ENCODE measurements at places on chromosomes 1 and 21.

DNA sequence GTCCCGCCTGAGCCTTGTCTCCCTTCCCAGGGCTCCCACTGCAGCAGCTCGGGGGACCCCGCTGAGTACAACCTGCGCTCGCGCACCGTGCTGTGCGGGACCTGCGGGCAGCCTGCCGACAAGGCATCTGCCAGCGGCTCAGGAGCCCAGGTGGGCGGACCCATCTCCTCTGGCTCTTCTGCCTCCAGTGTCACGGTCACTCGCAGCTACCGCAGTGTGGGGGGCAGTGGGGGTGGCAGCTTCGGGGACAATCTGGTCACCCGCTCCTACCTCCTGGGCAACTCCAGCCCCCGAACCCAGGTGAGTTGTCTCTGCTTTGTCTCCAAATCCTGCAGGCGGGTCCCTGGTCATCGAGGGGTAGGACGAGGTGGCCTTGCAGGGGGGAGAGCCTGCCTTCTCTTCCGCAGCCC is 14.9 kb upstream of the SEMA4A start:
- DNase-seq = no peak

- no peak for DNase-seq
These were observed 39.6 kb upstream of the PIGC start for GRCh38 chr1:172483448-172483847.

DNA sequence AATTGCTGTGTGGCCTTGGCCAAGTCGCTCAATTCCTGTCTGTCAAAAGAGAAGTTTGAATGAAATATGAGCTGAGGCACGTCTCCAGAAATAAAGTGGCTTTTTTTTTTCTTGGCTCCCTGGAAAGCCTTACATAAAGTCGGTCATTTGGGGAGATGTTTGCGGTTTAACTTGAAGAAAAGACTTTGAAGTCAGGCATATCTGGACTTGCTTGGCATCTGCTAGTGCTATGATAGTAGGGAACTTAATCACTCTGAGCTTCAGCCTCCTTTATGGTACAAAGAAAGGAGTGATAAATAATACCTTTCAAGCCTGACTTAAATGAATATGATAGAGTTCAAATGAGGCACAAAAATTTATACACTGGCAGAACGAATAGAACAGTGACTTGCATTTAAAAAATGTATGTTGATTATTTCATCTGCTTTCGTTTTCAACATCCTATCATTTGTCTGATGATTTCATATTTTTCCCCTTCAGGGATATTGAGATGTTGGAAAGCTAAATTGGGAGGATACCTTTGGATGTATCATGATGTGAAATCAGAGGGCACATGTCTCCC is 60.2 kb downstream of the FASLG start:
- peak; percentile 30 for DNase-seq

- no peak for DNase-seq
These were observed 67.9 kb upstream of the EFHD2 start for GRCh38 chr1:15341634-15342407.

DNA sequence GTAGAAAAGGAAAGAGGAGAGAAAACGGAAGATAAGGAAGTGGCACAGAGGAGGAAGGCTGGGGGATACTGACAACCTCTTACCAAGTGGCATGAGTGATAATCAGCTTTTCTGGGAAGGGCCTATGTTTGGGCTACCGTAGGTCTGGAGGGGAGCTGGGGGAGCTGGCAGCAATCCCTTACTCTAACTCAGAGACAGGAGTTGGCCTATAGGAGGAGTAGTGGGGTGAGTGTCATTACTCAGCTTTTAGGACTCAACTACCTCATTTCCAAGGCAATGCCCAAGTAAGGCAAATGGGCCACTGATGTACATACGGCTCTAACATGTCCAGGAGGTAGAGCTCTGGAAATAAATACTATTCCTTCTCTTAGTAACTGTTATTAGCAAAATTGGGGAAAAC is 48.7 kb upstream of the DMRTA2 start:
- no peak for DNase-seq

DNA sequence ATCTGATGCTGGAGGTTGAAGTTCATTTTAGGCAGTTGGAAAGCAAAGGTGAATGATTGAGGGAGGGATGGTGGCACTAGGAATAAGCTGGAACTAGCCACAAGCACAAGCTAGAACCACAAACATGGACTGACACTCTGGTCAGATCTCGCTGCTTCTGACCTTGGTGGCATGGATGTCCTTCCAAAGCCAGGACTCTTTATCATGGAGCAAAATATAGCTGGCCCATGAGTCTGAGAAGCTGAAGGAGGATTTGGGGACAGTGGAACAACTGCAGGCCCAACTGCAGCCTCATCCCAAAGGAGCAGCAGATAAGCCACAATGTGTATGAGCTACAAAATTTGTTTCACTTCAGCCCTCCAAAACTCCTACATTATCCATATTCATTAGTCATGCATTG is 35.5 kb downstream of the SRSF11 start:
- no peak for DNase-seq

- no peak for DNase-seq
These were observed 205.0 kb downstream of the KCTD3 start for GRCh38 chr1:215772151-215772550.

DNA sequence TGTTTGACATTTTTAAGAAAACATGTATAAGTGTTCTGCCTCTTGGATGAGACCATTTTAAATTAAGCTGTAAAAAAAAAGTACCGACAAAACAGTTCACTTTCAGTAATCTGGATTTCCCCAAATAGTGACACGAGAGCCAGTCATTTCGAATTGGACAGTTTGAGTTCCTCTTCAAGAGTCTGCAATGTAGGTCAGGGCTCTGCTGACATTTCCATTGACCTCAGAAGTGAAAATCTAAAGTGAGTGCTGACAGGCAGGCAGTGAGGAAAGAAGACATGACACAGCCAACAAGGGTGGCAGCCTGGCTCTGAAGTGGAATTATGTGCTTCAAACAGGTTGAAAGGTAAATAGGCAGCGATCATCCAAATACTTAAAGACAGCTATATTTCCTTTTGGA is at the start of gene IL23R:
IL23R (plus strand) TSS at position 259 of the 400 bp plus-strand sequence. CDS start 1,667 bp downstream, outside the sequence.
- DNase-seq = no peak

DNA sequence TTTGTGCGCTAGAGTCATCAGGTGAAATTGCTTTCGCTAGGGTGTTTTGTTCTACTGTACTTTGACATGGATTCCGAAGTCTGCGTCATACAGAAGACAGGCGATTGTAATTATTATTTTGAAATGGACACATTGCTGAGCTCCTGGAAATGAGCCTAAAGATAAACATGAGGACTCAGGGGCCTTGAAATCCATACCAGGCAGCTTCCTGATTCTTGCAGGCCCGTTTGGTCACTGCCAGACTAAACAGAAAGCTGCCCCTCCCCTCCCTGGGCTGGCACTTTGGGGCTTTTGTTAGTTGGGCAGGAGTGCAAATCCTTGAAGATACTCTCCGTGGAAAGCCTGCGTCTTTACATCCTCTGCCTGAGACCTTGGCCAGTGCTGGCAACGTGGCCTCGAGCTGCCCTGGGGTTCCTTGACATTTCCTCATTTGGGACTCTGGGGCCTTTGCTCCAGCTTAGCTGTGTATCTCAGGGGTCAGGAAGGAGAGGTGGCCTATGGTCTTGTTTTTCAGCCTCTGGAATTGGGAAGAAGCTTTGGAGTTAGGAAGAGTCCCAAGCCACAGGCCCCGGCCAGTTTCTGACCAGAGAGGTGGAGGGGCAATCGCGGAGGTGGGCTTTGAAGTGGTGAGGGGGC is 26.9 kb upstream of the KCNE2 start:
- DNase-seq = no peak

DNA sequence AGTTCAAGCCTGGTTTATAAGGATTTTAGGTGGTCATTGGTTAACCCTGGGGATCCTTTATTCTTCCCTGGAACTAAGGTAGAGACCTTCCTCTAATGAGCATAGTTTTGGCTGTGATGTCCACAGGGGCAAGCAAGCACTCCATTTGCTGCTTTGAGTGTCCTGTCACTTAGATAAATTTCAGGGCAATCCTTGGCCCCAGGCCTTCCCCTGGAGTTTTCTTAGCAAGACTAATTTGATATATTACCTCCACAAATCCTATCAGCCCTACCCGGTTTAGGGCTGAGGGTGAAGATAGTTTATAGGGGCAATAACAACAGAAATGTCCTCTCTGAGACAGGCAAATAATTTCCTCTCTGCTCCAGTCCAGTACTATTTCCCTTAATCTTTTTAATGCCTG is 166.6 kb downstream of the CYYR1 start:
- DNase-seq = no peak

DNA sequence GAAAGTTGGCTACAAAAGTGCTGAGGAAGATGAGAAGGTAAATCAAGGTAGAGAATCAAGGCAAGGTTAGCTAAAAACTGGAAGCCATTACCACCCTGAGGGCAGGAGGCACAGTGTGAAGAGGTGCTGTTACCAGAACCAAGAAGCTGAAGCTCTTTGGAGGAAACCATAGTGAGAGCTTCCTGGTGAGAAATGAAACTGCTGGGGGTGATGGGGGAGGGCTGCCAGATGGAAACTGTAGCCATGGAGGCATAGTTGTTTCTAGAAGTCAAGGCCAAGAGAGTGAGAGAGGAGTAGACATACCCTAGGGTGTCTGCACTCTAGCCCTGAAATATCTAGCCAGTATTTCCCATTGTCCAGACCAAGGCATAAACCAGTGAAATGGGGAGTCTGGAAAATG is 28.7 kb downstream of the IFI44 start:
- no peak for DNase-seq

DNA sequence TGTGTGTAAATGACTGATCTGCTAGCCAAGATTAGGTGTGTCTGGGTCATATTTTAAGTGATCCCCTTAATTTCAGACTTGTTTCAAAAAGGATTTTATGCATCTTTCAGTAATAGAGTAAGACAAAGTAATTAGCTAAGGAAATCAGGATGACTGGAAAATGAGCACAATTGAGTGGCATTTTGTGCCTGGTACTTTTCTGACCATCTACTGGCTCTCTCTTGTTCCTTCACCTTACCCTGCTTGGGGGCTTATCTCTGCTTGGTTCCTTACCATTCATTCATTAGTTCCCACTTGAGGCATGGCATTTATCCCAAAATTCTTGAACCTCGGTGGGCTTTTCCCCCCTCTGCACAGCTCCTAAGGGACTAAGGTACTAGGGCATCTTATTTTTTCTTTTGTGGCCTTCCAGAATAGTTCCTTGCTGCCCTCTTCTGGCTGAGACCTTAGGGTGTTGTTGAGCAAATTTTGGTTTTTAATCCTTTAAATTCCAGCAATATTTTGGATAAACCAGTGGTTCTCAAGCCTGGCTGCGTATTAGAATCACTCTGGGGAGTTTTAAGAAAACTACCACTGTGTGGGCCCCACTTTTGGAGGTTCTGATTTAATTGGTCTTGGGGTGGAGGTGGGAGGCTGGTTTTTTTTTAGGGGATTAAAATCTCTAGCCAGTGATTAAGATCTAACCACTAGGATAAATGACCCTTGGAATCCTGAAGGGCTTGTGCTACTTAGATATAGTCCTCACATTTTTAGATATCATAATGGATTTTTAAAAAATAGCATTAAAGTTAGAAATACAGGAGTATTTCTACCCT is 50.8 kb downstream of the HS2ST1 start:
- no peak for DNase-seq

GRCh38 chr1:28755701-28756100 is 19.0 kb downstream of the YTHDF2 start:
- no peak for DNase-seq

DNA sequence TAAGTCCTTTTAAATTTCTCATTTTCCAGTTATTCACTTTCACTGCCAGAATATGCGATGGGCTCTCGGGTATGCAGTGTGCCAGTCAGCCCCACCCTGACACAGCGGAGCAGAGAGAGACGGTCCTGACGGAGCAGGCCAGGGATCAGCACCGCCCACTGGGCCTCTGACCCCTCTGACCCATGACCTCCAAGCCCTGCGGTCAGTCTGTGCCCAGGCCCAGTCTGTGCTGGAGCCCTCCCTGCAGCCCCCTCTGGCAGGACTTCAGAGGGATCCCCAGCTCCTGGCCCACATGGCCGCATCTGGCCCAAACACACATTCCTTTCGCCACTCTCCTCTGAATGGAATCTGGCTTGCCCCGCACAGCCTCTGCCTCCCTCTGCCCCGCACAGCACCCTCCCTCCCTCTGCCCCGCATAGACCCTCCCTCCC is 43.4 kb upstream of the COL6A2 start:
- no peak for DNase-seq

DNA sequence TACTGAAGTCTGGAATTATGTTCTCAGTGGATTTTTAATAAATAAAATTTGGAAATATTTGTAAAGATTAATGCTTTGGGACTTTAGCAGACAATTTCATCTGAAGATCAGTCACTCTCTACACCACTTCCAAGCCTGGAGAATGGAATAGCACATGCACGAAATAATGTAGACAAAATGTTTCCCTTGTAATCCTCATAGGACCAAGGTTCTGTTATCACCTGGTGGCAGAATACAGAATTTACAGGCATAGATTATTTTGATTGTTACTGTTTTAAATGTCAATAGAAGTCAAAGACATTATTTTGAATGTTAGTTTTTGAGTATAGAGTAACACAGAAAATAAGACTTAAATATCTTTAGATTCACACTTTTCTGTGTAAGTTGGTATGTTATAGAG is 9.1 kb upstream of the ELAVL4 start:
- DNase-seq = no peak

DNA sequence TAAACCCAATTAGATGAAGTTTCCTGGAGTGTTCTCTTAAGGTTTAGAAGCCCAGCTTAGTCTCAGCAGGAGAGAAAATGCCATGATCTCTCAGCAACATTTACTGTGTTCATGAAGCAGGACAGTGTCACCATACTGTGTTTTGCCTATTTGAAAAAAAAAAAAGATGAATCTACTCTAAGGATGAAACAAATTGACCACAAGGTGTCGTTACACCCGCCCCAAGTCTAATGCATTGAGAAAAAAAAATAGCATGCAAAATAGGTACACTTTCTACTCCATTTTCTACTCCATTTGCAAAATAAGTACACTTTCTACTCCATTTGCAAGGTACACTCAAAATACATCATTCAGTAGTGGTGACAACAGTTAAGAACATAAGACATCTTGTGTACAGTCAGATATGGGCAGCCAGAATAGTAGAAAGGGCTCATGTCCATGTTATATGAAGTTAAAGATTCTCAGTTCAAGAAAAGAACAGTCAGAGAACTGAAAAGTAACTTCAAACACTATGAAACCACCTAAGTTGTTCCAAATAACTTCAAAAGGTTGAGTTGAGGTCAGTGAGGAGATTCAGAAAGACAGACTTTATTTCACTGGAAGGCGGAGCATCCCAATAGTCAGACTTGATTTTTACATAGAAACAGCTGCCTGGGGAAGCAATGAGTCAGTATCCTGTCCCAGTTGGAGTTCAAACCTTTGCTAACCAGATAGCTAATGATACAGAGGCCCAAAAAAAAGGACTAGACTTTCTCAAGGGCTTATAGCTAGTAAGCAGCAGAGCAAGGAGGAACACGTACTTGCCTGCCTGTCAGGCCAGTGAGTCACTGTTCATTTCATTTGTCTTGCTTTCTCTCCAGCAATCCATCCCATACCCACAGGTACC is 13.3 kb downstream of the PLPPR5 start:
- DNase-seq = peak; percentile 74

All from muscle of back (tissue), 13 donors.